Posterior vena cava (tissue), 2 donors: ENCODE measurements at places on chromosomes 12 and 14.

DNA sequence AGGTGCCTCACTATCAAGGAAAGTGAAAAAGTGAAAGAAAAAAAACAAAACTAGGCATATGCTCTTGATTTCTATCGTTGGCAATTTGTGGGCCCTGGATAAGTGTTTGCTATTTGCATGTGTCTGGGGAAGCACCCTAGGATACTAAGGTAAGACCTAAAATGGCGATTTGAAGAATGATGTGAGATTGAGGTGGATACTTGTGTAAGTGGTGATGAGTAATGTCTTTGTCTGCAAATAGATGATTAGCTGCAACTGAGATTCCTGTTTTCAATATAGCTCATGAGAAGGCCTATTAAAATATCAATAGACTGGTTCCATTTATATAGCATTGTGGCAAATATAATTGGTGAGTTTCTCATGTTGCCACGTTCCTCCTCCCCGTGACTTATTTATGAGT is 261.7 kb downstream of the NEDD1 start:
- no peak for DNase-seq

DNA sequence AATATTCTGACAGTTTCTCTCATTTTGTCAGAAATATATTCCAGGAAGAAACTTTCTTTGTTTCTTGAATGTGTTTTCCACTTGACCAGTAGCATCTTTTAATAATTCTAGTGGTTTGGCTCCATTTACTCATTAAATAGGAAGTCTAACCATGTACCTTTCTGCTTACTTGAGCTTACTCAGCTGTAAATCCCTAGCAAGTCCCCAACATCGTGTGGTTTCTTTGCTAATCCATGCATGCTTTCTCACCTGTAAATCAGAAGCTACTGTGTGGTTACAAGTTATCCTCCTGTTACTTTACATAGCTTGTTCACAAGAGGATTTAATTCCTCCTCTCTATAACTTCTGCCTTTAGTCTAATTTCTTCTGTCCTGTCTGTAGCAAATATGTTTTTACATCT is 227.7 kb downstream of the FSCB start:
- no peak for DNase-seq

DNA sequence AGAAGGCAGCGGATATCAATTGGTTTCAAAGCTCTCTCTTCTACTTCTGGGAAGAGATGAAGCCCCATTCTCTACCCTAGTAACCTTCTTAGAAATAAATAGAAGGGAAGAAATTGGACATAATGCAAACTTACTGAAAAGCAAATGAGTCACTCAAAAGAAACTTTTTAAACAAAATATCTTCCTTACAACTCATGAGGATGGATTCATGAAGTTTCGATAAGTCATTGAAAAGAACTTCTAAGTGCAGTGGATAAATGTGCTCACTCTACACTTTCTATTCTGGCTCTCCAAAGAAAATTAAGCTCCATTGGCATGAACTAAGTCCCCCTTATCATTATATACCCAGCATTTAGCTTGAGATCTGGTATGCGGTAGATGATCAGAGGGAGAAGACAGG is 899.5 kb downstream of the RPS29 start:
- no peak for DNase-seq

GRCh38 chr14:59776468-59776867 is 94.1 kb downstream of the RTN1 start:
- no peak for DNase-seq

- peak; percentile 92 for DNase-seq
Measured at GRCh38 chr14:68621400-68622365, 171.2 kb downstream of the ZFP36L1 start.
